ENCODE measurements at places on chromosomes 1 and 21.

DNA sequence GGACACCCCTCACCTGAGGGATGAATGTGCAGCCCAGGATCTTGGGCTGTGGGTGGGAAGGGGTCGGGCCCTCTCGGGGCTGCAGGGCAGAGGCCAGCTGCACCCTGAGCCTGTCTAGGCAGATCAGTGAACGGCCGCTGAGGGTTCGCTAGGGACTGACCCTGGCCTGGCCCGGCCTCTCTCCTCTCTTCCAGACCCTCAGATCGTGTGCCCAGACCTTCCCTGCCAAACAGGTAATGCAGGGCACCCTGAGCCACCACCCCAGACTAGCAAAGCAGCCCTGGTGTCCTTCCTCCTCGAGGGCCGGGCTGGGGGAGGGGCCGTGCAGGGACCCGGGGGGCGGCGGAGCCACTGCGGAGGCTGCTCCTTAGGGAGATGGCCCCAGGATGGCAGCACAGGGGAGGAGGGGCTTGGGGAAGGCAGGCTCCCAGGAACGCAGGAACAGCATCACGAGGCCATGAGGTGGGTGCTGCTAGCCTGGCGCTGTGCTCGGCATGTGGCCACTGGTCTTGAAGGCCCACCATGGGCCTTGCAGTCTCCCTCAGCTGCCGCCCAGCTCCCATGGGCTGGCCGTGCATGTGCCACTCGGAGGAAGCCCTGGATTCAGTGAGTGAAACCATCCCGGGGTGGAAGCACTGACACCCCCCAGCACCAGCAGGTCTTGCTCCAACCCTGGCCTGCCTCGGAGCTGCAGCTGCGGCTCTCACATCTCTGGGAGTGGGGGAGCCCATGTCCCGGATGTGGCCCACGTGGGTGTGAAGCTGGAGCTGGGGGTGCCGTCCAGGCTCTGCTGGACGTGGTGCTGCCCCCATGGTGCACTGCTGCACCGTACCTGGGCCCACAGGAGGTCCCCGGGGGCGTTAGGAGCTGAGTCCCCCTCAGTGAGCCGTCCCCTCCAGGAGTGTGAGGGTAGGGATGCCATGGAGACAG is 28.7 kb downstream of the COL6A2 start:
- peak; percentile 9 for DNase-seq

GRCh38 chr21:36183144-36183795 is 26.6 kb downstream of the DOP1B start:
- DNase-seq: no peak

DNA sequence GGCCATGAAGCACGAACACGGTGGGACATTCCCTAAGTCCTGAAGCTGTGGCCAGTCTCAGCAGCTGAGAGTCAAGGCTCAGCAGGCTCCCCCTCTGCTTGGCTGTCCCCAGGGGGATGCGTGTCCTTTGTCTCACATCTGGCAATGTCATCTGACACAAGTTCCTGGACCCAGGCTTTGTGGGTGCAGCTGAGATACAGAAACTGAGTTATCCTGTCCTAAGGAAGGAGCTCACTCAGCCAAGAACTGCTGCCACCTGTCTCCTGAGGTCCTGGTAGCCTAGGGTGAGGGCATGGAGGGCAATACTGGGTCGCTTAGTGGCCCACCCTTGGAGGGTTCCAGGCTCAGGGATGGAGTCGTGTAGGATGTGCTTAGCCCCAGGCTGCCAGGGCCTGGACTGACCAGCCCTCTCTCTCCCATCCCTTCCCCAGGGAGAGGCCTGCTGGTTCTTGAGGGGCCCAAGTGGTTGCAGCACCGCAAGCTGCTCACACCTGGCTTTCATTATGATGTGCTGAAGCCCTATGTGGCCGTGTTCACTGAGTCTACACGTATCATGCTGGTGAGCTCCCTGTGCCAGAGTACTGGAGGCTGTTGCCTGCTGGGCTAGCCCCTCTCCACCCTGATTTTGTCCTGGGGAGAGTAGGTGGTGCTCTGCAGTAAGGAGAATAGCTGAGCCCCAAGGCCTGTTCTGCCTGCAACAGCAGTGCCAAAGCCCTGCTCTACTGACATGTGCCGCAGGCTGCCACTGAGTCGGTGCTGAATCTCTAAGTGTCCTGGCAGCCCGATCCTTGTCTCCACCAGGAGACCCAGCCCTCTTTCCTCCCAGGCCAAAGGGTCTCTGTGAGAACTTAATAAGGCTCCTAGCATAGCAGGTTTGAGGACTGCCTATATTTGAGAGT is 13.5 kb downstream of the CYP4B1 start:
- DNase-seq: no peak

- DNase-seq: no peak
Measured at GRCh38 chr1:156122519-156123355, 8.2 kb downstream of the LMNA start.

DNA sequence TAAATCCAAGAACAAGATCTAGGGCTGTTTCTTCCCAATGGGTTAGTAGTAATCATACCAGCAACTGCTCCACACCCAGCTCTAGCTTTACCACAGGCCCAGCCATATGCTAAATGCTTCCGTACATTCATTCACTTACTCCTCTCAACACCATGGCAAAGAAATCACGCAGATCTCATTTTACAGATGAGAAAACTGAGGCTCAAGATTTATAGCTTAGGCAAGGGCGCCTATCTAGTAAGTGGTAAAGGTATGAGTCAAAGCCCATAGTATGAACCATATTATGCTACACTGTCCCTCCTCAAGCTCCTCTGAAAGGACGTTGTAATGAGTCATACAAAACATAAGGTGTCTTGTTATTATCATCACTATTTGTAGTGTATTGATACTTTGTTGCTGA is 82.2 kb downstream of the NIBAN1 start:
- no peak for DNase-seq

All from naive thymus-derived CD4-positive, alpha-beta T cell (primary cell).